ENCODE measurements at places on chromosomes 5 and 9.

DNA sequence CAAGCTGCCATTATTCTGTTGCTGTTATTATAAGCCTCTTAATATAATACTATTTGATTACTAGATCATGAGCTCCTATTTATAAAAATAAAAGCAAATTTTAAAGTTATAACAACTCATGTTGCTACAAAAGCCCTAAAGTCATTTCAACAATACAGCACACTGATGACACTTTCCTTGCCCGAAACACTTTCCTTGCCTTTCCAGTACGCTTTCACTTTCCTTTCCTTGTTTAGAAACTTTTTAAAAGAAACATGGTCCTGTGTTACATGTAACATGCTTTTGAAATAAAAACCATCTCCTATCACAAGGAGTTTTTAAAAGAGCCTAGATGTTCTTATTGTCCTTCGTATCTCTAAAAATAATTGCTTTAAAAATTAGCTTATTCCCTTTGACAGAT, 688.4 kb downstream of the PTPRD start:
- DNase-seq, result no peak

GRCh38 chr5:32589416-32589815, 4.1 kb downstream of the SUB1 start:
- DNase-seq, result no peak

GRCh38 chr9:105496826-105497225, 49.0 kb downstream of the FSD1L start:
- DNase-seq, result no peak

- DNase-seq, result no peak
Observed at GRCh38 chr9:114088571-114089170, 10.4 kb downstream of the KIF12 start.

DNA sequence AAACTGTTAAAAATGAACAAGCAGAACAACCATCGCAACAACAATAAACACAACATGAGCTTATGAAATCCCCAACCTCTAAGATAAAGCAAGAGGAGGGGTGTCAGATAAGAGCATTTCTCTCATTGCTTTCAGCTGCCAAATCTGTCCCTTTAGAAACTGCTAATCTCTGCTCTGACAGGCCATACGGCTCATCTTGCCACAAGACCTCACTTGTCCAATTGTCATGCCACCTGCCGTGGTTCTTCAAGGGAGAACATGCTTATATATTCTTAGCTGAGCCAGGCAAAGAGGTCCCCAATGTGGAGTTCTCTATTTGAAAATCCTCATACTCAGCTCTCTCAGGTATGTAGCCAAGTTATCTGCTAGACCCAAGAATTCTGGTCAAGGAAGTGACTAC, 405.0 kb upstream of the TNC start:
- no peak for DNase-seq

DNA sequence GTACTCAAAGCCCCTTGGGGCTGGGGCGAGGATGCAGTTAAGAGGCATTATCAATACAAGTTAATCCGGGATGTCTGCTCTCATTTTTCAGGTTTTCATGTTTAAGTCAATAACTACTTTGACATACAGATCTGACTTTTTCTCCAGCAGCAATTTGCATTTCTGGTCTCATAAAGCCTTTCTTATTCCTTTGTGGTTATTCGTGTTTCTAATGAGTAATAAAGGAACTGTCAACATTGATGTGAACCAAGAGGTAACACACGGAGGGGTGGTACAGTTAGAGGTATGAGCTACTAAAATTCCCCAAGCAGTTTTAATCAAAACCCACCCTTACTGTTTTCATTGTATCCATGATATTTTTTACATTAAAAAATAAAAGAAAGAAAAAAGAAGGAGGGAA, 138.0 kb upstream of the NFIB start:
- no peak for DNase-seq

GRCh38 chr9:90802386-90802985, 867 bp downstream of the SYK start:
- no peak for DNase-seq

- no peak for DNase-seq
Observed at GRCh38 chr9:38295764-38296163, 96.7 kb upstream of the ALDH1B1 start.

Data from stimulated activated CD8-positive, alpha-beta memory T cell treated with anti-CD3 and anti-CD28 coated beads, Interleukin-2, amount 100 ng/mL, for 1 hour (primary cell).